SK-N-DZ (cell line): ENCODE measurements at places on chromosomes 6 and 20.

DNA sequence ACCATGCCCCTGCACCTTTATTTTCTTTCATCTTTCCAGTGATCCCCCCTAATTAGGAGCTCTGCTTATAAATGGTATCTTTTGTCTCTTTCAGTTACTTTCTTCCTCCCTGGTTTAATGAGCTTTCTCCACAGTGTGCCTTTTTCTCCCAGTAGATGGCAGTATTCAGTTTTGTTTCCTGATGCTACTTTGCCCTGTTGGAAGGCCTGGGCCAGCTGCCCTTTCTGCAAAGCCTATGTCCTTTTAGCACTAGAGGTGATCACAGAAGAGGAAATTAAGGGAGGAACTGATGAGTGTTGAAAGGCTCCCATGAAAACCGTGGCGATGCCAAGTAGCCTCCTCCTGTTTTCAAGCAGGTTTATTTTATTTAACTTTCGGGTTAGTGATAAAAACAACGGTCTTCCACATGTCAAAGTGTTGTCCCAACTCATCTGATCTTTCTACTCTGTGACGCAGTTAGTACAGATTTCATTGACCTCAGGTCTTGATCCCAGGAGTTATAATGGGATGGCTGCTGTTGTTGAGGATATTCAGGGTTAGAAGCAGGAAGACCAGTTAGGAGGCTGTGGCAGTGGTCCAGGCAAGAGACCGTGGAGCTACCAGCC, 184.2 kb upstream of the BMP2 start:
- peak; percentile 26 for DNase-seq

- no peak for DNase-seq
Observed at GRCh38 chr6:130933712-130934200, 106.5 kb downstream of the SMLR1 start.

DNA sequence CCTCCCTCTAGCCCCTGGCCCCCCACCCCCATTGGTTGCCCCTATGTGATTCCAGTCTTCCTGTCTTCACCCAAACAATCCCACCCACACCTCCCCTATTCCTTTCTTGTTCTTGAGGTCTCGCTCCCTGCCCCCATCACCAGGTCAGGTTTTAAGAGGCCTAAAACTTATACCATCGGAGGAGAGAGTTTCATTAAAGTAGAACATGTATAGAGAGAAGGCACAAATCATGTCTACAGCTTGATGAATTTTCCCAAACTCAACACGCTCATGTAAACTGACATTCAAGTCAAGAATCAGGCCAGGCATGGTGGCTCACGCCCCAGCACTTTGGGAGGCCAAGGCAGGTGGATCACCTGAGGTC, 44.5 kb downstream of the TGM2 start:
- no peak for DNase-seq

- no peak for DNase-seq
Observed at GRCh38 chr20:46694484-46694883, 5.2 kb upstream of the TP53RK start.

- no peak for DNase-seq
Observed at GRCh38 chr20:31713312-31714273, 9.1 kb downstream of the BCL2L1 start.

DNA sequence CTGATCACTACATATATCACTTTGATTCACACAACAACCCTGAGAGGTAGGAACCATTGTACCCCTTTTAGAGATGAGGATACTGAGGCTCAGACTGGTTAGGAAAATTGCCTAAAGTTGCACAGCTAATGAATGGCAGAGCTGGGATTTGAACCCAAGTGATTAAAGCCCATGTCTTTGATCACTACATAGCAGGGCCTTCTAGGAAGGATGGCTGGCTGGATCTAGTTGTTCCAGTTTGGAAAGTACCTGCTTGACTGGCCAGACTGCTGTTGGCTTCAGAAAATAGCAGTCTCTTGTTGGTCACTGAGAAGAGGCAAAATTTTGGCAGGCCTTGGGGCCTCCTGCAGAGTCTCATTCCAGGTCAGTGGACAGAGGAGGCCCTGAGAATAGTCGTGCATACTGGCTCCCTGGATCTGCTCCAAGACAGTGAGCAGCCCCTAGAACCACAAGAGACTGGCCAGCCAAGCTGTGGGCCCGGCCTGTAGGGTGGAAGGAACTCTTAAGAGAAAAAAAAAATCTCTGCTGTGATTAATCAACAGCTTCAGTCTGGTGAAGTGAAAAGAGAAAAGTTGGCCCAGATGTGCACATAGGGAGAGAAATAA, 17.5 kb downstream of the PPARD start:
- DNase-seq: no peak

DNA sequence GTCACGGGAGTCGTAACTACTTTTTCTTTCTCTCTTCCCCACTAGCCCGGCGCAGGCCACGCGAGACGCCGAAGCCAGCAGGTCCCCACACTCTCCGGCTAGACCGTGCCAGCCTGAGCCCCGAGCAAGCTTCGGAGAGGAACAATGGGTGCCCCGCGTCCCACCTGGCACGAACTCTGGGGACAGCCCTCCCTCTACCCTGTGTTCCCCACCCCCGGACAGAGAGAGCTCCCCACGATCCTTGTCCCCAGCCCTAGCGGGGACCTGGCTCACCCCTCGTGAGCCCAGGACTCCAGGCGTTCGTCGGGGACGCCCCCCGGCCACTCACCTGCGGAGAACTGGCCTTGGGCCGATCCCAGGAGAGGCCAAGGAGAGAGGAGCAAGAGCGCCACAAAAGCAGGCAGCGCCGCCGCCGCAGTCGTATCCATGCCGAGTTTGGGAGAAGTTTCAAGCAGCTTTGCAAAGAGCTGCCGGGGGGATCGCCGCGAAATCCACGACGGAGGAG, 416 bp downstream of the PTPRK start:
- no peak for DNase-seq

DNA sequence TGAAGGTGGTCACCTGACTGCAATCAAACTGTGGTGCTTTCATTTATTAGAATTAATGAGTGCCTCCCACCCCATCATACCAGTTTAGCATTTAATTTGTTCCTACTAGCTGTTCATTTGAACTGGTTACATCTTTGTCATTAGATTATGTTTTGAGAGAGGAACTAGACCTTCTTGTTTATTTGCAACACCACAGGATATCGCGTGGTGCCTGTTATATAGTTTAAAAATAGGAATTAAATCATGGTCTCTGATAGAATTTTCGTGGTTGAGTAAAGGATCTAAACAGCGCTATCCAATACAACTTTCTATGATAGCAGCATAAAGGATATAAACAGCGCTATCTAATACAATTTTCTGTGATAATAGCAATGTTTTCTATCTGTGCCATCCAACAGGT, 2.8 kb downstream of the RPRD1B start:
- DNase-seq: no peak

DNA sequence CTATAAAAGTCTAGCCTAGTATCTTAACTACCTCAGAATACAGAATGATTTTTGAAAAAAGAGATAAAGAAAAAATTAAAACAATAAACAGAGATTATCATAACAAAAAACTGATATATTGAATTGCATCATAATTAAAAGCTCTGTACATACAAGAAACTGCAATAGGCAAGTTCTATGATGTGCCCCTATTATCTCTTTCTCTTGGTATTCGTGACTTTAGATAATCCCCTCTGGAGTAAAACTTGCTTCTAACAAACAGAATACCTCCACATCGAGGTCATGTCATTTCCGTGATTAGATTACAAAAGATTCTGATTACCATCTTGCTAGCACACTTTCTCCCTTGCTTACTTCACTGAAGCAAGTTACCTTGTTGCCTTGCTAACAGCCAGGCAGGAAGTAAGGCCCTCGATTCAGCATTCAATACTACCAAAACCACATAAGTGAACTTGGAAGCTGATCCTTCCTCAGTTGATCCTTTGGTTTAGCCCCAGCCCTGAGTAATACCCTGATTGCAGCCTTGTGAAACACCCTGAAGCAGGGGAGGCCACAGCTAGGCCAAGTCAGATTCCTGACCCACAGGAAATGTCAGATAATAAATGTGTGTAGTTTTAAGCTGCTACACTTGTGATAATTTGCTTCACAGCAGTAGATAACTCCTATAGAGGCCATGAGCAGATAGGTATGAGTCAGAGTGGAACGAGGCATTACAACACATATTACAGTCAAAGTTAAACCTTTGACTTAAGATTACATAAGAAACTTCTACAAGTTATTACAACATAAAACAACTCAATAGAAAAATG, 53.7 kb upstream of the TMX4 start:
- peak; percentile 42 for DNase-seq

GRCh38 chr6:138410972-138411880, 7.2 kb downstream of the HEBP2 start:
- DNase-seq: no peak

DNA sequence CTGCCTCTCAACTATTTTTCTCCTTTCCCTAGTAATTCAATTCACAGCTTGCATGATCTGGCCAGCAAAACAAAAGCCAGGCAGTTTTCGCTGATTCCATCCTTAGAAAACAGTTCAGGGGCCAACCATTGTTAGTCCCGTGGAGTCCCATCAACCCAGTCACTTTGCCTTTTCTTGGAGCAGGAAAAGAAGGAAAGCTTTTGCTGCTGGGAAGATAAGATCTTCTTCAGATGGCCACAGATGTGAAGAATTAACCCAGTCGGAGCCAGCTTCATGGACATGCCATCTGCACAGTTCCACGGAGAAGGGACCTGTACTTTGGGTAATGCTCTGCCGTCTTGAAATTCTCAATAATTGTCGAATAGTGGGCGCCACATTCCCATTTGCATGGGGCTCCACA, 76.9 kb upstream of the TSHZ2 start:
- DNase-seq: peak; percentile 52

GRCh38 chr20:49850463-49851230, 38.0 kb downstream of the SLC9A8 start:
- DNase-seq: no peak

- DNase-seq: peak; percentile 54
Observed at GRCh38 chr6:8131265-8131897, 29.0 kb upstream of the EEF1E1 start.

DNA sequence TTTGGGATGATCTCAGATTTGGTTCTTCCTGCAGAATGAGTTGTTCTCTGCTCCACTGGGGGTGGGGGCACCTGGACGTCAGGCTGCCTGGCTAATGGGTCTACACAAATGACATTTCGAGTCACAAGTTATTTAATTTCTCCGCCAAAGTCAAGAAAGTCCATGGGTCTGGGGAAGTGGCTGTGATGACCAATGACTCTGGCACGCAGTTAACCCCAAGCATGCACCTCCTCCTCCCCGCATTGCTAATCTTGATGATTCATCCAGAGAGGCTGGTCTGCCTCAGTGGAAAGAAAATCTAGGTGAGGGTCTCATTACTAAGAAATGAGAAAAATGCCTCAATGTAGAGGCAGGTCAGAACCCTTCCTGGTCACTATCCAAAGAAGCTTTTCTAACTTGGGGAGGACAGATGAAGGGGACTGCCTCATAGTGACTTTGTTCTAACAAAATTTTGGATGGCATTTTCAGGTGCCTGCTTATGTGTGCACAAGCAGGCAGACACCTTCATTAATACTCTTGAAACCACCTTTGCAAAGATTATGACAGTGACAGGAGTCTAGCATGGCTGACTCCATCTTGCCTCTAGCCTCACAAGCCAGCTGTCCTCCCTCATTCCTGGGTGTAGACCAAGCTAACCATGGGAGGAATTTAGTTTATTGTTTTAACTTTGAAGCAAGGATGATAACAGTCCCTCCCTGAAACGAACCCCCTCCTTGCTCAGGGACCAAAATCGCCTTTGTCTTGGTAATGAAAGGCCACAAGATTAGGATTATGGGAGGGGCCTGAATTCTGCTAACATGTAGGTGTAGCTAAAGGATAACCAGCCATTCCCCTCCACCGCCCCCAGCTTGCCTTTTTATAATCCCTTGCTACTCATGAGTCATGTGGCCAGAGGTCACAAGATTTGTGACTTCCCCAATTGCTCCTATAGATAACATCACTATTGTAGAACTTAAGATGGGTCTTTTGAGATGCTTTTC, 98.6 kb upstream of the MRPS10 start:
- no peak for DNase-seq

- no peak for DNase-seq
Observed at GRCh38 chr6:168387911-168388310, 53.1 kb upstream of the SMOC2 start.

- DNase-seq: peak; percentile 48
Observed at GRCh38 chr20:16612706-16613105, 39.5 kb upstream of the KIF16B start.

GRCh38 chr6:157787080-157787479, 36.0 kb upstream of the SNX9 start:
- DNase-seq: no peak

DNA sequence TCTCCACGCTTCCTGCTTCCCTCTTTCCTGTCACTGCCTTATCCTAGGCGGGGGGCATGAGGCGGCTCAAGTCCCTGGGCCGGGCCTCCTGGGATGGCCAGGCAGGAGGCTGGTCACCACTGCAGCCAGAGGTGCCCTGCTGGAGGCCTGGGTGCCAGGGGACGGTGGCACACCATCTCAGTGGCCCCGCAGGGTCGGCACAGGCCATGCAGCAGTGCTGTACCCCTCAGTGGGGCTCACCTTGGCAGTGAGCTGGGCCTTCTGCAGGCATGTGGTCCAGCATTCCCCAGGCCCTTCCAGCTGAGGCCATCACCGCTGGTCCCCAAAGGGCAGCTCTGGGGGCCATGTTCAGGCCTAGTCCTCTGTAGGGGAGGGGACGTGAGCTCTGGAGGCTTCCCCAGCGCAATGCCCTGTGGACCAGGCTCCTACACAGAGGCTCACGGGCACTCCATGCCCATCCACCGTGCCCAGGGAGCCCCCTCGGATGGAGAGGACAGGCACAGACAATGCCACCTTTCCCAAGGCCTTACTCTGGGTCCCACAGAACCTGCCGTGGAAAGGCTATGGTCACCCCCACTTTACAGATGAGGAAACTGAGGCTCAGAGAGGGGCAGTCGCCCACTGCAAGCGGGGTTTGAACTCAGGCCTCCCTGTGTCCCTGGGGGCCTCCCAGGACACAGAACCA, 123.8 kb downstream of the TAF4 start:
- no peak for DNase-seq

DNA sequence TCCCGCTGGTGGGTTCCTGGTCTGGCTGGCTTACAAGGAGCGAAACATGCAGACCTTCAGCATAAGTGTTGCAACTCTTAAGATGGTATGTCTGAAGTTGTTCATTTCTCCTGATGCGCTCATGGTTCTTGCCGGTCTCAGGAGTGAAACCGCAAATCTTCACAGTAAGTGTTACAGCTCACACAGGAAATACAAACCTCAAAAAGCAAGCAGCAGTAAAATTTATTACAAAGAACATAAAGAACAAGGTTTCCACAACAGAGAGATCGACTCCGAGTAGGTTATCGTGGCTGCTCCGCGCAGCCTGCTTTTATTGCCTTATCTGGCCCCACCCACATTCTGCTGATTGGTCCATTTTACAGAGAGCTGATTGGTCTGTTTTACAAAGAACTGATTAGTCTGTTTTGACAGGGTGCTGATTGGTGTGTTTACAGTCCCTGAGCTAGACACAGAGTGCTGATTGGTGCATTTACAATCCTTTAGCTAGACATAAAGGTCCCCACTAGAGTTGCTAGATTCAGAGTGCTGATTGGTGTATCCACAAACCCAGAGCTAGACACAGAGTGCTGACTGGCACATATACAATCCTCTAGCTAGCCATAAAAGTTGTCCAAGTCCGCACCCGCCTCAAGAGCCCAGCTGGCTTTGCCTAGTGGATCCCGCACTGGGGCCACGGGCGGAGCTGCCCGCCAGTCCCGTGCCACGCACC, 39.2 kb downstream of the TRIM27 start:
- DNase-seq: no peak

GRCh38 chr6:45512717-45513116, 135.0 kb upstream of the SUPT3H start:
- no peak for DNase-seq

GRCh38 chr6:62612471-62612870, 326.4 kb upstream of the KHDRBS2 start:
- DNase-seq: no peak
